ENCODE measurements at places on chromosomes 6 and 20.

GRCh38 chr6:30450909-30451841, 38.1 kb upstream of the HLA-E start:
- no peak for DNase-seq

GRCh38 chr6:119620846-119621555, 271.4 kb upstream of the MAN1A1 start:
- DNase-seq, result peak; percentile 24

DNA sequence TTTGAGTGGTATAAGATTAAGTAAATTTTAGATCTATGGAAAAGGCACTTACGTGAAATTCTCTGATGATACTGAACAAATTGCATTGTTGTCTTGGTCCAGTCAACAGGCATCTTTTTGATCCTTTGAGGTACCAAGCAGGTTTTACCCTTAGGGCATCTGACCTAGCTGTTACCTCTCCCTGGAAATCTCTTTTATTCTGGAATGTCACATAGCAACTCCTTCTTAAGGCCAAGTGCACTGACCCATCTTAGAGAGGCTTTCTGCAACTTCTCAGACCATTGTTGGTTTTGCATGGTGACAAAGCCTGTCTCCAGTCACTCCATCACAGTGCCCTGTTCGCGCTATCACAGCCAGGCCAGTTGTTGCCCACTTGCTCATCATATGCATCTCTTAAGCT, 42.0 kb downstream of the TPD52L1 start:
- no peak for DNase-seq

DNA sequence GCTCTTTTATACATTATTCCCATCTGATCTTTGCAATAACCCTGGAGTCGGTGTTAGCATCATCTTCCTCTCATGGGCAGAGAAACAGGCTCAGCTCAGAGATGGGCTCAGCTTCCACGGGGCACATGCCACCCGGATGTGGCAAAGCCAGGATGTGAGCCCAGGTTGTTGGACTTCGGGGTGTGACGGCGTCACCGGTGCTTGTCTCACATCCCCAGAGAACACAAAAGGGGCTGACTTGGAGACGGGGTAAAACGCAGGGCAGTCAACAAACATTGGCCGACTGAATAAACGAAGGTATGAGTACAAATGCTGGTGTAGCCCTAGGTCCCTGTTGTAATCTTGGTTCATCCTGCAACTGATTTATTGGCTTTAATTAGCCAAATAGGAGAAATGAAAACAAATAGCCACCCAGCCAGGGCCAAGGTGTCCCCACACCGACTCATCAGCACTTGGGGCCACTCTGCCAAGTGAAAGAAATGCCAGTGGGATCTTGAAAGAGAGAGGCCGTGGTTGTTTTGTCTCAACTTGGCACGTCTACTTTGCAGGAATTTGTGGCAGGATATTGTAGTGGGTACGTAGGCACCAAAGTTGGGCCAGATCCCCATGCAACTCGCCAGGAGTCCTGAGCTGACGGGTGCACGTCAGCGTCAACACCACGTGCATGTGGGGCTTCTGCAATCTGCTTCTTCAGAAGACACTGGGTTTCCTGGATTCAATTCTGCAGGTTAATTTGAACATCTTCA, 42.8 kb downstream of the APCDD1L start:
- DNase-seq, result no peak

DNA sequence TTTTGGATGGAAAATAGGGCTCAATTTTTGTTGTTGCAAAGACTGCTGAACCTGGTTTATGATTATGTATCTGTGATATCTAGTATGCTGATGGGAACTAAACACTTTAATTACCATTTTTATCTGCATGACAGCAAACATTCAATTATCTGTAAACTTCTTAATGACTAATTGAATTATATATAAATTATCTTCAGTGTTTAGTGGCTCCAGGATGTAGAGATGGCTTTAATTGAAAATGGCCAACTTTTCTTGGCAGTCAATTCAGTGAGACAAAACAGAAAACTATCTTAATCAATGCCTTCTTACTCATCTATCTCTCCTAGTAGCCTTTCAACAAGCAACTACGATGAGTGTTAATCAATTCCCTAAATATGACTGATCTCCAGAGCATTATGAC, 591.3 kb downstream of the HACE1 start:
- DNase-seq, result no peak

DNA sequence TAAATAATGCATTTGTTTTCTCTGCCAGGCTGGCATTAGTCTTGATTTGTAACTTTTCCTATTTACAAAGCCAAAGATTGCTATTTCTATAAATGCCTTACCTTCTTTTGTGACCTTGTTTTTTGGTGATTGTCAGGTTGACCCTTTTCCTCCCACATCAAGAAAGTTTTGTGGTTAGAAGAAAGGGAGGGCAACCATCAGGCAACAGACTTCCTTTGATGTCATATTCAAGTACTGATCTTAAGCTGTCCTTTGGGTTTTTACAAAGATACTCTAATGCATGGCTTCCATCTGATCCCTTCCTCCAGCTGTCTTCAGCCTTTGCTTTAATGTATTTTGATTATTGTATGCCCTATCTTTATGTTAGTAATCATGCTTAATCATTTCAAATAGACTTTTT, 23.9 kb downstream of the RNF217 start:
- DNase-seq, result no peak

DNA sequence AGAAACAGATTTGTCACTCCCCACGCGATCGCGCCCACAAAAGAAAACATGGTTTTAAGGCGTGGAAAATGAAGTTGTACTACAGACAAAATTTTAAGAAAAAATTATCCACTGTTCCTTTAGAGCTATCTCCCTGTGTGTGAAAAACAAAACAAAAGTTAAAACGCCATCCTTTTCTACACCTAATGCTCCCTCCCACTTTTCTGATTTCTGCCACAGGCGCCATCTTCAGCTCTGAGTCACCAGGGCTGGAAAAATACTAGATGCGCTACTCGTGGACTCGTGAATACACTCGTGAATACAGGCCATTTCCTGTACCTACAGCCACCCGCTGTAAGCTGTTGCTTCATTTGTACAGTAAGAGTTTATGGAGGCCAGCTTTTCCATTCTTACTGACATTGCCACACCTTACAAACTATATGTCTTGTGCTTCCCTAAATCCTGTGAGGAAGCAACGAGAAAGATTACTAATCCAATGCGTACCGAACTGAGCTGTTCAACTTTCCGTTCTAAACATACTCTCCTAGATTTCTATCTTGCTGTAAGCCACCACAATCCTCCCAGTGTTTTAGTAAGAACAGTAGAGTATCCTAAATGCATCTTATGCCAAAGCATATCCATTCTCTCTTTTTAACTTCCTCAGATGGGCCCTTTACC, 773 bp upstream of the AHI1 start:
- DNase-seq, result peak; percentile 83

DNA sequence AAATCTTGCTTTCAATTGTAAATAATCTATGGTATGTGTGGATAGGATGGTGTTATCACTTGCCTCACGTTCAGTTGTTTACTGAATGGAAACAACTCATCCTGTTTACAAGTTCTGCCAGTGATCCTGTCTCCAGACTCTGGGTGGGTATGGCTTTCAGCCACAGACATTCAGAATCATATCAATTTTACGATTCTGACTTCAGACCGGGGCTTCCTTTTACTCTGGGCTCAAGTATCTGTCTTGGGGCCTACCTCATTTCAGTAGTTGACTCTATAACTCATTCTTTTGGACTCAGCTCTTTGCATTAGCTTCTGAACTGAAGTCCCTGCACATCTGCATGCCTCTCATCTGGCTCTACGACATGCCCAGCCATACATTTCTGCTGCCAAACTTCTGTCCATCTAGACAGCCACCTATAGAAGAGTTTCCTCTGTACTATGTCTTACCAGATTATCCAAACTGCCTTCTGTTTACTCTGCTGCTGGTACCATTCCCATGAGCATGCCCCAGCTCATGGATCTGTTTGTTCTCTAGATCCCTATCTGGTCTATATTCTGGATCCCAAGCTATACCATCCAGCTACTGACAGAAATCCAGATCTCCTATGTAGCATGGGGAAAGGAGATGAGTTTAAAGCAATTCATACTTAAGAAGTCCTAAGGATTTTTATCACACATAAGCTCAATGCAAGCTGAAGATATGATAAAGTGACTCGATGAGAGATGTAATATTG, 34.3 kb downstream of the FYN start:
- DNase-seq, result no peak

DNA sequence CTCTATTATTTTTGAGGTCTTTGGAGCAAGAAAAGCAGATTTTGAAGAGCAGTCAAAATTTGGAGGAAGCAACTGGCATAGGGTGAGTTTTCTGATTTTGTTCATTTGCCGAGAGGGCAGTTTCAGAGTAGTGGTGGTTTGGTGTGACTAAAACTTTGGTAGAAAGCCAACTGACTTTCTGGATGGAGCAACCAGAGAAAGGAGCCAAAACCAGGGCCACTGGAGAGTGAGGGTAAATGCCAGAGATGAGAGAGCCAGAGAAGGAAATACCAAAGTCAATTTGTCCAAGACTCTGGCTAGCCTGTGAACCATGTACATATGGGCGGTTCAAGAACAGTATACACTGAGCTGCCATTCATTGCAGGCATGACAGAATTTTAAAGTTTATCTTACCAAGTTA, 40.5 kb upstream of the ZBTB24 start:
- DNase-seq, result no peak

DNA sequence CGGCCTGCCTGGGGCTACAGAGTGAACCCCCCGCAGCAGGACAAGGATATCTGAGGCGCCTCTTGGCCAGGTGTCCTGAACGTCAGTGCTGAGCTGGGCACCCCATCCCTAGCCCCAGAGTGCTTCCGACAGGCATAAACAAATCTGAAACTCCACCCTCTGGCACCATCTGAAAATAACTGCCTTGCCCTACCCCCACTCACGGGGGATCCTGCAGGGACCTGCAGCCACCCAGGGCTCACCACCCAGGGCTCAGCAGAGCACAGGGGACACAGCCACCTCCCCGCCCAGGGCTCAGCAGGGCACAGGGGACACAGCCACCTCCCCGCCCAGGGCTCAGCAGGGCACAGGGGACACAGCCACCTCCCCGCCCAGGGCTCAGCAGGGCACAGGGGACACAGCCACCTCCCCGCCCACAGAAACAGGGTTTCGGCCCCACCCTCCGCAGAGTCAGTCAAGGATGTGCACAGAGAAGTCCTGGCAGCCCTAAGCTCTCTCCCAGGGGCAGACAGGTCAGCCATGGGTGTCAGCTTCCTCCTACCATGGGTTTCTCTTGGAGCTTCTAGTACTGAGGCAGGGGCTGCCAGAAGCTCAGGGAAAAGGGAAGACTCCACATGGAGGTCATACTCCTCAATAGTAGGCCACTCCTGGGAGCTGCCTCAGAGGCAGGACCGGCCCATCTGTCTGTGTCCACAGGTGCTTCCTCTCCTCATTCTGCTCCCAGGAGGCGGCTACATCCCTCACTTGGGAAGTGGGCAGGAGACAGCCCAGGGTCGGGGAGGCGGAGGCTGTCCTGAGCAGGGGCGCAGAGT, 4.6 kb downstream of the UCKL1 start:
- no peak for DNase-seq

DNA sequence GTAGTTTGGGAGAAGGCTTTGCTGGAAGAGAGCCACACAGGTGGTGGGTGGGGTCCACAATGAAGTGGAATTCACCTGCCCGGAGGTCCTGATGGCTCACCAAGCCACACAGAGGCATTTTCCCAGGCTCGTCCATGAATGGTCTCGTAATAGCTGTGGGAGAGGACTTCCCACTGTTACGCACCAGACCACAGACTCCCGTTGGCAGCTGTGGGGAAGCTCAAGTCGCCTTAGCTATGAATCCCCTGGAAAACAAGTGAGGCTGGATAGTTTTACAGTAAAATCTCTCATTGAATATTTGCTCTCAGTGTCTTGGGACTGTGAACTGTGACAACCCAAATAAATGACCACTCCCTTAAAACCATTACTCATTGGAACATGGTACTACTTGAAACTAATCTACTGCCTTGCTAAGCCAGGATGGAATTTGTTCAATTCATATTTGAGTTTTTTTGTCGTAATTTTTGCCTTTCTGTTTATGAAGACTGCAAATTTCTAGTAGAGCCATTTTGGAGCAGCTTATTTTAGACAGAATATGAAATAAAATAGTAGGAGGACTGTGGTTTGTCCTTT, 79.4 kb downstream of the JAG1 start:
- DNase-seq, result peak; percentile 34

- no peak for DNase-seq
Measured at GRCh38 chr6:66336176-66336575, 629.1 kb upstream of the EYS start.

DNA sequence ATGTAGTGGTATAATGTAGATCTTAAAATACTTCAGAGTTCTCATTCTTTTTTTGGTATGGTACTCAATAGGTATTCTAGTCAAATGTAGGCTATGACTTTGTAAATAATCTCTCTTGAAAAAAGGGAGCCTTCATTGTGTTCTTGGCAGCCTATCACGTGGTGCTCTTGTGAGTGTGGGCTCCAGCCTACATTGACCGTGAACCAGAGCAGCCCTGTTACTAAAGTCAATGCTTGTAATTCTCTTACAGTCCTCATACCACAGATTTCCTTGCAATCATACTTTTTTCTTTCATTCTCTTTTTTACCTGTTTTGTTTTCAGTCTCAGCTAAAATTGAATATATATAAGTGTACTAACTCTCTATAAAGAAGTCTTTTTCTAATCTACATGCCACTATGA, 31.1 kb downstream of the ARID1B start:
- DNase-seq, result no peak
